ENCODE measurements at places on chromosomes 2 and 18. TPM values are rescaled to one million over a fixed set of nuclear protein-coding genes. Genes with fewer than 3 reads are reported as not detected.

Gene FBXO41
- total RNA-seq, result 4.2 TPM

Gene PLEKHH2
- total RNA-seq, result 2.3 TPM

Gene CD8A
- total RNA-seq, result 25.6 TPM

Gene SPATA3
- total RNA-seq, result not detected

Gene GTF2A1L
- total RNA-seq, result not detected

Gene DCC
- total RNA-seq, result under 0.01 TPM

Gene TCF4
- 27.5 TPM for total RNA-seq

Gene DAPL1
- total RNA-seq, result not detected

Gene CNTNAP5
- not detected for total RNA-seq

Gene KCTD1
- total RNA-seq, result 1.3 TPM

Gene CCDC85A
- total RNA-seq, result not detected

Gene SFTPB
- total RNA-seq, result not detected

Gene MOGAT1
- total RNA-seq, result not detected

Gene NIF3L1
- 8.5 TPM for total RNA-seq

Gene ADCYAP1
- total RNA-seq, result not detected

Gene VIL1
- 2.1 TPM for total RNA-seq

Gene GPR35
- 40.8 TPM for total RNA-seq

Gene CFAP65
- total RNA-seq, result 0.10 TPM
